ENCODE measurements at places on chromosomes 12 and 14. TPM values are rescaled to one million over a fixed set of nuclear protein-coding genes. Genes with fewer than 3 reads are reported as not detected.

DNA sequence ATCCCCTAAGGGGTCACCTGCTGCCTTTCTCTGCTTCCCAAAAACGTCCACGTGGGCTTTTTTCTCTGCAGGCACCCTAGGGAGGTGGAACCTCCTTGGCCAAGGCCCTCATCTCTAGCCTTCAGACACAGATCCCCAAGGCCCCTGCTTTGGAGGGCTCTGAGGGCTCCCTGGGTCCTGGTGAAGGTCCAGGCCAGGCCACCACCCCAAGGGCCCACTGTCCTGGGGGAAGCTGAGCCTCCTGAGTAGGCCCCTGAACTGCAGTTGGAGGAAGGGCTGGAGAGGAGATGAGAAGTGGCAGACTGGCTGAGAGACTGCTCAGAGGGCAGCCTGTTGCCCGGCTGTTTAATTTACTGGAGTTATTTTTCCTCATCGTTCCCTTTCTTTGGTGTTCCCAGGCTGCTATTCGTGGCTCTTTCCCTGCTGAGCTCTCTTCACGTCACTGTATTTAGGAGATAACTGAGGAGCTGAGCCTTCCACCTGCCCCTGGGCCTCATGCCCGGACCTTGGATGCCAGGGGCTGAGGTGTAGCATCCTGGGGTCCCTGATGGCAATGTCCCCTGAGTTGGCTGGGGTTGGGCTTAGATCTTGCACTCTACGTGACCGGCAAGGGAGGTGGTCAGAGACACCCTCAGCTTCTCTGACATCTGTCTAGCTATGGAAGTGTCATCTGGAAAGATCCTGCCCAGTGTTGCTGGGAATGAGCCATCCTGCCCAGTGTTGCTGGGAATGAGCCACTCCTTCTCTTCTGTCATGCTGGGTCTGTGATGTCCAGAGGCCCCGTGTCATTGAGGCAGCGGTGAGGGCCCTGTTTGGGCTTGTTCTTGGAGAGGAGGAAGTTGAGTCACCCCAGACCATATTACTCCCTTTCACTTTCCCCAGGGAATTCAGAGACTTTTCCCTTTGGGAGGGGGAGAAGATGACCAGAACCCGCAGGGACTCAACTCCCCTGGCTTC is 139.8 kb downstream of the TSPAN9 start:
- H3K4me1 ChIP-seq = peaks cover 6% of the 10 kb centered on the region
- H3K27ac ChIP-seq = no peak overlapping the region
- 0 out of 2 replicates have a peak, but pooled peaks cover 5% of the 10 kb centered on the region for H3K27me3 ChIP-seq
- no peak overlapping the region for H3K4me3 ChIP-seq
- DNase-seq = no peak

GRCh38 chr12:50740307-50740706 is 23.6 kb upstream of the ATF1 start:
- H3K27me3 ChIP-seq = no peaks in the 10 kb centered on the region
- no peak overlapping the region for H3K4me3 ChIP-seq
- DNase-seq = no peak
- peaks cover 14% of the 10 kb centered on the region for H3K36me3 ChIP-seq

GRCh38 chr12:6464531-6464930 is 5.9 kb downstream of the VAMP1 start:
- H3K4me3 ChIP-seq = no peak overlapping the region
- DNase-seq = no peak
- peaks cover 5% of the 10 kb centered on the region for H3K4me1 ChIP-seq
- no peaks in the 10 kb centered on the region for H3K36me3 ChIP-seq

DNA sequence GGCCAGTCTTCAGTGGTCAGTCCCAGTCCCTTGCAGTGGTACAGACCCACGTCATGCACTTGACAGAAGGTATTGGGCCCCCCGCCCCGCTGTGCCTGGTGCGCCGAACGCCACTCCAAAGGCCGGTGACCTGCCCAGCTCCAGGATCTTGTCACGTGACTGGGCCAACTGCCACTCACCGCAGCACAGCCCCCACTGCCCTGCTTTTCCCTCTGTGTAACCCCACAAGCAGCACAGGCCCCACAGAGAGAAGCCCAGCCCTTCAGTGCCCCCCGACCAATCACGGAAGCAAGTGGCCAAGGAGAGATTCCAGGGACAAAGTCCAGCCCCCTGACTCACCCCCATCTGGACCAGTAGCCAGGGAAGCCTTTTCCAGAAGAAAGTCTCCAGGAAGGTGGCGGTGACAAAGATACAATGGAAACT is 498 bp downstream of the GPR132 start:
- H3K4me3 ChIP-seq = no peak overlapping the region
- H3K27me3 ChIP-seq = no peaks in the 10 kb centered on the region
- H3K27ac ChIP-seq = no peak overlapping the region
- DNase-seq = no peak

FSCB gene
- total RNA-seq = not detected

PPP1R12A gene
- total RNA-seq = 55.8 TPM

Measured in PC-9 (cell line).